Activated T-helper 9 cell treated with anti-CD3 and anti-CD28 coated beads, Interleukin-2, amount 50 U/mL, for 16 hours (primary cell): ENCODE measurements at places on chromosomes 13 and 19.
A peak's percentile ranks its signal among the peaks of the same experiment; 100 is the strongest.

GRCh38 chr13:80133631-80134261 lies 207.2 kb downstream of the SPRY2 start:
- no peak for DNase-seq

DNA sequence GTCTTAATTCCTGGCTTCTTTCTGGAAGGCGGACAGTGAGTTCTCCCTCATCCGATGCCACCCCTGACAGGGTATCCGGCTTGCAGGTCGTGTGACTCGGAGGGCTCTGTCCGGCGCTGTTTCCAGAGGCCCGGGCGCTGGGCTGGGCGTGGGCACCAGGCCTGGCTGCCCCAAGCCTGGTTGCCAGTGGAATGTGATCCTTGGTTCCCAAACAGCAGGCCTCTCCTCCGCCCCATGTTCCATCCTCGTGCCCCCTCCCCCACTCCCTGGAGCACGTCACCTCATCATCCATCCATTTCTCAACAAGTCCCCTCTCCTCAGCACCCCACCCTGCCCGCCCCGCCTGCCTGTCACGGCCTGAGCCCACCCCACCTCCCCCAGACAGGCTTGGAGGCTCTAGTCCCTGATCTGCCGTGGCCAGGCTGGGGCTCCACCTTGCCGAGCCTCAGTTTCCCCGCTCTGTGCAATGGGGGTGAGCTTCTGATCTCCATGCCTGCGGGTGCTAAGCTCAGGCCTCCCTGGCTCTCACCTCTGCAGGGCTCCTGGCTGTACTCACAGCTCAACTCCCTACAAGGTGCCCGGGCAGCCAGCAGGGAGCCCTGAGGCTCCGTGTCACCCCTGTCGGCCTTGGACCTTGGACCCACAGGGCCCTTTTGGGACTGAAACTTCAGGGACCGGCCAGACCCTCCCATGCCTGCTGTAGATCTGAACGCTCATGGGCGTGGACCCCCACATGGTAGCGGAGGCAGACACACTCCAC lies 2.3 kb downstream of the TBXA2R start:
- no peak for DNase-seq

DNA sequence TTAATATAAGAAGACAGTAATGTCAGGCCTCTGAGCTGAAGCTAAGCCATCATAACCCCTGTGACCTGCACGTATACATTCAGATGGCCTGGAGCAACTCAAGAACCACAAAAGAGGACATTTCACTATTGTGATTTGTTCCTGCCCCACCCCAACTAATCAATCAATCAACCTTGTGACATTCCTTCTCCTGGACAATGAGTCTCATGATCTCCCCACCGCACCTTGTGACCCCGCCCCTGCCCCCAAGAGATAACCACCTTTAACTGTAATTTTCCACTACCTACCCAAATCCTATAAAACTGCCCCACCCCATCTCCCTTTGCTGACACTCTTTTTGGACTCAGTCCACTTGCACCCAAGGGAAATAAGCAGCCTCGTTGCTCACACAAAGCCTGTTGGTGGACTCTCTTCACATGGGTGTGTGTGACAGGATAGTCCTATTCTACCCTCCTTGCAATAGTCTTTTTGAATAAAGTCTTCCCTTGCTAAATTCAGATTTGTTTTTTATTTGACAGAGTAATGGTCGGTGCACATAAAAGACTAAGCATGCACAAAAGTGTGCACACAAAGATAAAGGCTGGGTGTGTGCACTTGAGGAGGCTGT lies 14.0 kb downstream of the CD70 start:
- no peak for DNase-seq

GRCh38 chr19:1232652-1233072 lies 5.1 kb downstream of the CBARP start:
- no peak for DNase-seq

- DNase-seq, result no peak
These were observed 4.0 kb upstream of the SIGLEC10 start for GRCh38 chr19:51421229-51422052.

DNA sequence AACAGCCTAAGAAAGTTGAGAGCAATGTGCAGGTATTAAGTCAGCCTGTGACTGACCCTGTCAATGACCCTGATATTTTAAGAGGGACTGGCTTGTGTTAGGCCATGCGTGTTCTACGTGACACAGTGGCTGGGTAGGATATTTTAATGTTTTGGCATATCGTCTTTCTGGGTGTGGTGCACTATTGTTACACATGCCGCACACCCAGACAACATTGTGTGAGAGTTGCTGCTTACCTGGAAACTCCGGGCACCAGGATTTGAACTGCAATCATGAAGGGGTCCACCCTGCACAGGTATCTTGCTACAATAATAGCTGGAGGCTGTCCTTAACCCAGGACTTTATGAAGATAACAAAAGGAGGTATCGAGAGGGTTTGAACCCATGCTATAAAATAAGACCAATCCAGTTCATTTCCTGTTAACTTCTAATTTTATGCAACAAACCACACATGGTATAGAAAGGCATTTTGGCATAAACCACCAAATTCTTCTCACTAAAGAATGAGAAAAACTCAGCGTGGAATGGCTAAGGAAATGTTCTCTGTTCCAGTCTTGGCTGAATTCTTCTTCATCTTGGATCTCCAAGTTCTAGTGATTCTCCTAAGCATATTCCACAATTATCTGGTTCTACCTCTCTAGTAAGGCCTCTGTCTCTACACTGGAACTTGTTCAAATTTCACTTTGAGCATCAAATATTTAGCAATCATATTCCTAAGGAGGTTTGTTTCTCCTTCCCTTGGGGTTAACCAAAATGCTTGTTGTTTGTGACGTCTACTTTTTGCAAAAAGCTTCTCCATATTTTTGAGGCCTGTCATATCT lies 38.7 kb upstream of the POMP start:
- DNase-seq, result no peak

DNA sequence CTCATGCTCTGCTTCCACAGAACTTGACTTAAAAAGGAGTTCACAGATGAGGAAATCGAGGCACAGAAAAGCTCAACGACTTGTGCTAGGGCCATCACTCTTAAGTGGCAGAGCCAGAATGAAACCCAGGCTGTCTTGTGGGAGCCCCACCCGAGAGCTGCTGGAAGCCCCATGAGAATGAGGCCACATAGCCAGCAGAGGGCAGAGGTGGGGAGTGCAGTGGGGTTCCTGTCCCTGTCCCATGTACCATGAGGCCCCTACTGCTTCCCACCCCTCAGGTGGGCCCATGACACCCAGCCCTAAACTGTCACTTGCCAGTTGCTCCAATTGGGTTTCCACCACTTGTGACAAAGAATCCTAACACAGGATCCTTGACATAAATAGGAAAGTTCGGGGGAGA lies 175.9 kb downstream of the IRS2 start:
- DNase-seq, result peak; percentile 1

DNA sequence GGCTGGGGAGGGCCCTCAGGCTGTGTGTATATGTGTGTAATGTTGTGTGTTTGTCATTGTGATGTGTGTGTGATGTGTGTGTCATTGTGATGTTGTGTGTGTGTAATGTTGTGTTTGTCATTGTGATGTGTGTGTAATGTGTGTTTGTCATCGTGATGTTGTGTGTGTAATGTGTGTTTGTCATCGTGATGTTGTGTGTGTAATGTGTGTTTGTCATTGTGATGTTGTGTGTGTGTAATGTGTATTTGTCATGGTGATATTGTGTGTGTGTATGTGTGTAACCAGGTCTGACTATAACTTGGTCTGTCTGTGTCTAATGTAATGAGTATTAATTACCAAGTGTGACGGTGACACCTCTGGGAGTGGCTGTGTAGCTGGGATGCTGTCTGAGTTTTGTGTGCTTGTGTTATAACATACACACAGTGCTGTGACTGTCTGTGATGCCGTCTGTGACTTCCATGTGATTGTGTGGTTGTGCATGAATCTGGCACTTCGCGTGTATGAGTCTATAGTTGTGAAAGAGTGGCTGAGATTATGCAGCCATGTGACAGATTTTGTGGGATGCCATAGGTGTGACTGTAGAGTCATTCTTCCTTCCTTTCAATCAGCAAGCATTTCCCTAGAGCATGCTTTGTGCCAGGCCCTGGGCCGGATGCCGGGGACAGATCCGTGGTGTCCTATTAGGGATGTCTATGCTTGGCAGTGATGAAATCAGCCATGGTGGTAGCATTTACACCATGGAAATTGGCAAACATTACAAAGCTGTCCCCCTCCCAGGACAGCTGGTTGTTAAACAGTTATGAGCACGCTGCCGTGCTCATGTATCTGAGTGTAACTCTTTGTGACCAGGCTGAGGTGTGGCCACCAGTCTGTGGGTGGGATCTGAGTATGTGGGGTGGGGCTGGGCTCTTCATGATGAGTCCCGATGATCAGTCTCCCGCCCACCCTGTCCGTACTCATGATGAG lies 6.4 kb downstream of the TNFSF14 start:
- no peak for DNase-seq
